Panc1 (cell line): ENCODE measurements at places on chromosomes 2 and 18.

- H3K4me1 ChIP-seq: no peaks in the 10 kb centered on the region
- no peak overlapping the region for H3K27ac ChIP-seq
- no peaks in the 10 kb centered on the region for H3K36me3 ChIP-seq
- no peak overlapping the region for H3K4me3 ChIP-seq
Measured at GRCh38 chr2:26946841-26947784, 23.3 kb upstream of the MAPRE3 start.

DNA sequence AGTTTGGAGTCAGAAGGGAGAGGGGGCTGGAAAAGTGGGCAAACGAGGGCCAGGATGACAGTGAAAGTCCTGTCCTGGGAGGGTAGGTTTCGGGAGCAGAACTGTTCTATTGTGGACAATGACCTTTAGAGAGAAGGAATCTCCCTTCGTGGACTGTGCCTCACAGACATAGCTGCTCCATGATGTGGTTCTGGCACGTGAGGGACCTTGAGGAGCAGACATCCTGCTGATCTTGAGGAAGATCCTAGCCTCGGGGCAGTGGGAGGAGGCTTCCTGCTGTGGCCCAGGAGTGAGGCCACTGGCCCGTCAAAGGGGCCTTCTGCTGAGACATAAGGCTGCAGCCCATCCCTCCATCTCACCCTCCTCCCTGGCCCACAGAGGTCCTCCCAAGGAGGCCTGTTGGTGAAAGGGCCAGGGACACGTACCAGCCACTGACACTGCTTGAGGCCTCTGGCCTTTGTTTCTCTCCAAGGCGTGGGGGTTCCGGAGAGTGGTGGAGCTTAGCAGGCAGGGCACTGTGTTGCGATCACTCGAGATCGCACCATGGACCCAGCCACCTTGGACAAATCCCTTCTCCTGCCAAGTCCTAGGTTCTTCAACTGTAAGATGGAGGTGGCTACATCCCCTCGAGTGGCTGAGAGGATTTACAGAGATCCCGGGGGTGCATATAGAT is 167.2 kb downstream of the CELF4 start:
- no peak overlapping the region for H3K4me3 ChIP-seq
- H3K27me3 ChIP-seq: no peaks in the 10 kb centered on the region
- no peak overlapping the region for H3K27ac ChIP-seq
- no peak for DNase-seq
- no peaks in the 10 kb centered on the region for H3K4me1 ChIP-seq

DNA sequence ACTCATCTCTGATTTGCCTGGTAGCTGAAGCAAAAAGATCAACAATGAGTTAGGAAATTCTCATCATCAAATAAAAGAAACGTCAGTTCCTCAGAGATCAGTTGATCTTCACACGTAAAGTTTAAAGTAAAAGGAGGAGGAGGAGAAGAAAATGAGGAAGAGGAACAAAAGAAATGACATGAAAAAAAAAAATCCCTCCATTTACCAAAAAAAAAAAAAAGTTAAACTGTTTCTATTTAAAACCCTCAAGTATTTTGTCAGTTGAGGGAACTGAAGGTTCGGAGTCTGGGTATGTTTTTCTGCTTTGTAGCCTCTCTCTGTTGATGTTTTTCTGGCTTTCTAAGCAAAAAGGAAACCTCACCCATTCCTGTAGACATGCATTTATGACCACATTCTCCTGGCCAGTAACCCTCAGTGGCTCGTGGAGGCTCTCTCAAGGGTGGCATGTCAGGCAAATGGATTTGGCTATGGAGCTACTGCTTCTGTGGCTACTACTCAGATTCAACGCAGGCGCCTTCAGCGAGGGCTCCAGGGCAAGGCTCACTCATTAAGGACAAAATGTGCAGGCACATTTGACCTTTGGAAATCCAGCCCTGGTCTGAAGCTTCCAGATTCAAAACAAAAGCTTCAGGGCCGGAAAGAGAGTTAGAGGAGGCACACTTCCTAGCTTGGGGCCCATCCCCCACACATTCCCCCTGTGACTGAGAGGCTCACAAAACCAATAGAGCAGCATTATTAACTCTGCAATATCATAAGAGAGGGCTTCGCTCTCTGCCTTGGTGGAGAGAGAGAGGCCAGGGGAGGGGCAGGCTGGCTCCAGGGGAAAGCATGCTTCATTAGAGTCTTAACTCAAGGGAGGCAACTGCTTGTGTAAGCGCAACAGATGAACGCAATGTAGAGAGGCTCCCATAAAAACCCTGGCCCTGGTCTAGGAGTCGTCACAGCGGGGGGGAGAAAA is 22.3 kb downstream of the KLF7 start:
- H3K4me3 ChIP-seq: no peak overlapping the region
- peaks cover 5% of the 10 kb centered on the region; the same call in 1 of the 2 replicates for H3K4me1 ChIP-seq
- H3K27ac ChIP-seq: 0 out of 2 replicates have a peak overlapping the region, but pooled peaks have one; percentile 4
- DNase-seq: no peak

DNA sequence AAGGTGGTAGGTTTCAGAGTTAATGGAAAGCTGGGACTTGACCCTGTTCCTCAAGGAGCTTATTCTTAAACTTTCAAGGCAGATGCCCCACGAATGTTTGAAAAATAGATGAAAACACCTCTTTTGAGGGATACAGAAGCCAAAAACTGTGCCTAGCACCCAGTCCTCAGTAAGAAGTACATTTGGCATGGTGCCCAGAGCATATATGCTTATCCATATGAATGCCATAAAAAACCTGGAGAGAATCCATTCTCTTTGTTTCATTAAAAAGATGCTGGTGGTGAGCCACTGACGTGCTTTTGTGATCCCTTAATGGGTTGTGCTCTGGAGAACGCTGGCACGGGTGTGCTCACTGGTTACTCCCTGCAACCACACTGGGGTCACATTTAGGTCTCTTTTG is 69.0 kb downstream of the IL1R2 start:
- peaks cover 5% of the 10 kb centered on the region; the same call in 1 of the 2 replicates for H3K4me1 ChIP-seq
- H3K27me3 ChIP-seq: no peaks in the 10 kb centered on the region
- no peak overlapping the region for H3K27ac ChIP-seq

- peaks cover 9% of the 10 kb centered on the region; the same call in 1 of the 2 replicates for H3K27me3 ChIP-seq
- no peak for DNase-seq
- H3K27ac ChIP-seq: no peak overlapping the region
- no peak overlapping the region for H3K4me3 ChIP-seq
Measured at GRCh38 chr2:503288-503999, 173.8 kb downstream of the TMEM18 start.

- no peak overlapping the region for H3K27ac ChIP-seq
- peaks cover 11% of the 10 kb centered on the region for H3K4me1 ChIP-seq
- no peaks in the 10 kb centered on the region for H3K27me3 ChIP-seq
- H3K4me3 ChIP-seq: no peak overlapping the region
- no peaks in the 10 kb centered on the region for H3K36me3 ChIP-seq
- no peak for DNase-seq
Measured at GRCh38 chr2:28387082-28387960, 5.3 kb upstream of the FOSL2 start.

- H3K4me3 ChIP-seq: no peak overlapping the region
- no peaks in the 10 kb centered on the region for H3K36me3 ChIP-seq
- no peak for DNase-seq
Measured at GRCh38 chr2:216974321-216975302, 114.7 kb upstream of the TNP1 start.

DNA sequence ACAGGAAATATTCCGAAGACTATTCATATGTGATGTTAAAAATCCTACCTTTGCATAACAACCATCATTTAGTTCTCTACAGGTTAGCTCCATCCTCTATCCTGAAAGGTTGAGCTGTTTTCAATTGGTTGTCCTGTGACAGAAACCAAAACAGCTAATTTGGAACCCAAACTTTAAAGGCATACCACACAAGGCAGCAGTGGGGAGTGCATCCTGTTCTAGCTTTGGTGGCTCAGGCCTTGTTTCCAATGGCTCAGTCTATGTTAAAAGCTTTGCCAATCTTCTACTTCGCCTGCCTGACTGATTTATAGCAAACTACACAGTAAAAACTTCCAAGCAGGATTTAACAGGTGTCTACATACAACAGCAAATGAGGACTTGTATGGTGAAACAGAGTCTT is 3.2 kb downstream of the CD226 start:
- DNase-seq: no peak
- no peak overlapping the region for H3K27ac ChIP-seq
- no peaks in the 10 kb centered on the region for H3K4me1 ChIP-seq
- no peaks in the 10 kb centered on the region for H3K27me3 ChIP-seq

DNA sequence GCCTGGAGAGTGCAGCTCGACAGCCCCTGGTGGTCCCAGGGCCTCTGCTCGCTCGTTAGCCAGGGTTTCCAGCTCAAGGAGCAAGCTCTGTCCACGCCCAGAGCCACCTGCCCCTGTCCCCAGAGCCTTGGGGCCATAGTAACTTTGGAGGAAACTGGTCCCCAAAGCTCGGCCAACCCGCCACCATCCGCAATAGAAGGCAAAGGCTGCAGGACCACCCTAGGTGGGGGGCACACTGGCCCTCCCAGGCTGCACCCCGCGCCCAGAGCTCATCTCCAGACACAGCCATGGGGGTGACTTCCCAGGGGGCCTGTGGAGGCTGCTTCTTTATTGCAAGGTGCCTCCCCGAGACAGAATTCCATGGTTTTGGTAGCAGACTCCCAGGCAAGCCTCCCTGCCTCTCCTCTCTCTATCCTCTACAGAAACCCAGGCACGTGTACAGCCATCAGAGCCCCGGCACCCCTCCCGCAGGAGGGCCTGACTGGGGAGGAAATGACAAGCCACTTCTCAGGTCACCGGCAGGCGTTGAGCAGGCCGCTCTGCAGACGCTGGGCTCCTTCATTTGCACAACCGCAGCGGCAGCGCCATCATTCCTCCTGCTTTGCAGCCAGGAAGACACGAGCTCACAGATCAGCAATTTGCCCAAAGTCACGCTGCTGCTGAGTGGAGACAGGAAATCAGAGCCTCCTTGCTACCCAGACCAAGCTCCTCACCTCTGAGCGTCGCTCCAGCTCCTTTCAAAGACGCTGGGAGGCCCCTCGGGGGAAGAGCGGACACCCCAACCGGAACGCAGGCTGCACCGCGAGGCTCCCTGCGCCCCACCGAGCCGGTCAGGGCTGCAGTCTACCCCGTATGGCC is 80.2 kb downstream of the NDUFA10 start:
- H3K27me3 ChIP-seq: no peaks in the 10 kb centered on the region
- no peak for DNase-seq
- no peak overlapping the region for H3K27ac ChIP-seq

DNA sequence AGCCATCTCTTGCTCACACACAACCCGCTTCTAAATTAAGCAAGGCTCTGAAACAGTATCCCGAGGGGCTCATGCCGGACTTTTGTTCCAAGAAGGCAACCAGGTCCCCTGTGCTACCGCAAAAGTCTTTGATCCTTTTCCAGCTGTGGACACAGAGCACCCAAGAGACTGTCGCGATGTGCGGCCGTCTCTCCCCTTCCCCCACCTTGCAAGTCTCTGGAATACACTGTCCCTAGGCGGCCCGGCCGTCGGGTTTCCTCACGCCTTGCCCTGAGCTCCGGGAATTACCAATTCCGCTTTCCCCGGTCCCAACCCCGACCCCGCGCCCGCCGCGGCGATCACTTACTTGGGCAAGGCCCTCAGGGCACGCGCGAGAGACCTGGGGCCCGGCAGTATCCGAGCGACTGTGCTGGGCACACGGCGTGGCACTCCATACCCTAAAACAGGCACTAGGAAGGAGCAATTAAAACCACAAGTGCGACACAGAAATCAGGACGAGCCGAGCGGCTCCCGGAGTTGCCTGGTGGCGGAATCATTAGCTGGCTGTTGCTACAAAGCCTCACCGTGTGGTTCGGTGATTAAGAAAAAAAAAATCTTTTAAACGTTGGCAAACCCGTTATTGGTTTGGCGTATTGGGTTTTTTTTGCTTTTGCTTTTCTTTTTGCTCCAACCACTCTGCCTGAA is 2.2 kb upstream of the DLX1 start:
- H3K27ac ChIP-seq: no peak overlapping the region
- no peak overlapping the region for H3K4me3 ChIP-seq
- DNase-seq: no peak
- no peaks in the 10 kb centered on the region for H3K27me3 ChIP-seq

DNA sequence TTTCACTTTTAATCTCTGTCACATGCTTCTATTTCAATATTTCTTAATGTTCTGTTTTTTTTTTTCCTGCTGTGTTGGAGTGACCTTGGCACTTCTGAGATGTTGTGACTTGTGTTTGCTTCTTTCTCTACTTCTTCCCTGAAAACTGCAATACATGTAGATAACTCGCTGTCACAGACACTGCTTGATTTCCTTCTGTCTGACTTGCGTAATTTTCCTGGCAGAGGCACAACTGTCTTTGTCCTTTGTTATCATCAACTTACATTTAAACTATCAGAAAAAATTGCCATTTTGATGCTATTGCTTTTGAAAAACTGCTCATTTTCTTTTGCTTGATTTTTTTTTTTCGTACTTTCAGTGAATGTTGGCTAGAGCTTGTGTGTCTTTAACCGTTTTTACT is 69.0 kb downstream of the BABAM2 start:
- H3K27ac ChIP-seq: no peak overlapping the region
- H3K4me3 ChIP-seq: no peak overlapping the region
- DNase-seq: no peak
- no peaks in the 10 kb centered on the region for H3K36me3 ChIP-seq
- H3K4me1 ChIP-seq: peaks cover 10% of the 10 kb centered on the region

GRCh38 chr18:60448487-60449267 is 76.1 kb upstream of the MC4R start:
- no peak overlapping the region for H3K27ac ChIP-seq
- H3K27me3 ChIP-seq: no peaks in the 10 kb centered on the region
- no peaks in the 10 kb centered on the region for H3K4me1 ChIP-seq
- H3K36me3 ChIP-seq: no peaks in the 10 kb centered on the region
- no peak overlapping the region for H3K4me3 ChIP-seq

DNA sequence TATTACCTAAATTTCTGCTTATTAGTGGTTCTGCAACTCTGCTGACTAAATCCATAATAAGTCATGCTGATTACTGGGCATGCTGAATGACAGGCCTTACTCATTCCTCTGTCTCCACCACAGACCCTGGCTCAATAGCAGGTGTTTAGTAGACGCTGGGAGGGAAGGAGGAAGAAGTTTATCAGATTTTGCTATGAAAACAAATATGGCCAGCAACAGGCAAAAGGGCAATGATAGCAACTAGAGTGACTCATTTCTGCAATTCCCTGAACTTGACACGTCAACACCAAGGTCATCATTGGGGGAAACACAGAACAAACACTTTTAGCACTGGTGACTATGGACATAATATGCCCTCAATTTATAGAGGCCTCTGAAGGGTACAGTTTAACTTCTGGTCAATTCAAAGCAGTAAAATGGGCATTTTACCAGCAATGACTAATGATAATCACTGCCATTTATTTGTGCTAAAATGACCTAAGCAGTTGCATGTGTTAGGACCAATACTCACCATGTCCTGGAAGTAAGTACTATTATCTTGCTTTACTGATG is 35.2 kb downstream of the TMEM163 start:
- H3K4me3 ChIP-seq: no peak overlapping the region
- DNase-seq: no peak
- H3K27ac ChIP-seq: no peak overlapping the region
- no peaks in the 10 kb centered on the region for H3K4me1 ChIP-seq

GRCh38 chr2:237774811-237775553 is 23.6 kb upstream of the RBM44 start:
- H3K27ac ChIP-seq: no peak overlapping the region
- DNase-seq: peak; percentile 35
- no peaks in the 10 kb centered on the region for H3K27me3 ChIP-seq
- peaks cover 11% of the 10 kb centered on the region for H3K36me3 ChIP-seq
